NCI-H146 (cell line): ENCODE measurements at places on chromosomes 5 and 9.
A peak's percentile ranks its signal among the peaks of the same experiment; 100 is the strongest.

- DNase-seq: no peak
Observed at GRCh38 chr9:20873240-20873865, 158.1 kb downstream of the HACD4 start.

- DNase-seq: no peak
Observed at GRCh38 chr9:3475300-3476020, 50.3 kb downstream of the RFX3 start.

DNA sequence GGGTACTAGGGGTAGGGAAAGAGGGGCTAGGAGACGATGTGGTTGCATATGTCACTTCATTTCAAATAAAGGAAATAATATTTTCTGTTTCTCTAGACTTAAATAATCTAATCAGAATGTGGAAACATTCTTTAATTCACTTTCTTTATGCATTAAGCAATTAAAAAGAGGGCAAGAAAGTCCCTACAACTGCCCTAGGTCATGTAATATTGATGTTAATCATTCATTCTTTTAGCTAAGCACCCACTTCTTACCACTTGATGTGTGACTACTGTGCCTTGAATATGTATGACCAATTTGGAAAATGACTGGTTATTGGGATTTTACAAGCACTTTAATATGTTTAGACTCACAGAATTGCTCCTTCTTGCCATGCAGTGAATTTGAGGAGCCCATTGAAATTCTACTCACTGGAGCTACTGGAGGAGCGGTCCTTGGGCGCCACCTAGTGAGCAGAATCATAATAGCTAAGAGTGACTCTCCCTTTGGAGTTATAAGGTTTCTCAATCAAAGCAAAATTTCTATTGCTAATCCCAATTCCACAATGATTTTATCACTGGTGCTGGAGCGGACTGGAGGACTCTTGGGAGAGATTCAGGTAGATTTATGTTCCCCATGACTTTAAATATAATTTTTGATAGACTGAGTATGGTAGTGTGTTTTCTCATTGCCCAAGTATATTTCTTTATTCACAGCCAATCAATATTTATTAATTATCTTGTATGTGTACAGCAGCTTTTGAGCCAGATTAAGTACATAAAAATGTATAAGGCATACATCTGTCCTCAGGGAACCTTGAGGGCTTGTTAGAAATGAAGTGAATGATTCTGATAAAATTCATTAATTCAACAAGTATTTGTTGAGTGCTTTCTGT is 225.1 kb downstream of the ADGRV1 start:
- peak; percentile 35 for DNase-seq

DNA sequence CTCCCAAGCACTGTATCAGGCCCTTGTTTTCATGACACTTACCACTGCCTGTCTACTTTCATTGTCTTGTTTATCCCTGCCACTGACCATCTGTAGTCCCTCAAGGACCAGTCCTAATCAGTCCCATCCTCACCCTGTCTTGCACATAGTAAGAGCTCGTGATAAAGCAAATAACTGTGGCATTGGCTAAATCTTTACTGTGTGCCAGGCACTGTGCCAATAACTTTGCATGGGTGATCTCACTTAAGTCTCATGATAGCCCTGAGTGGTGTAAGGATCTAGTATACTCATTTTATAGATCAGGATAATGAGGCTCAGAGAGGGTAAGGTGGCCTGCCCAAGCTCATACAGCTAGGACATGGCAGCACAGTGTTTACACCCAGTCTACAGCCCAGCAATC is 5.6 kb downstream of the CDX1 start:
- no peak for DNase-seq

DNA sequence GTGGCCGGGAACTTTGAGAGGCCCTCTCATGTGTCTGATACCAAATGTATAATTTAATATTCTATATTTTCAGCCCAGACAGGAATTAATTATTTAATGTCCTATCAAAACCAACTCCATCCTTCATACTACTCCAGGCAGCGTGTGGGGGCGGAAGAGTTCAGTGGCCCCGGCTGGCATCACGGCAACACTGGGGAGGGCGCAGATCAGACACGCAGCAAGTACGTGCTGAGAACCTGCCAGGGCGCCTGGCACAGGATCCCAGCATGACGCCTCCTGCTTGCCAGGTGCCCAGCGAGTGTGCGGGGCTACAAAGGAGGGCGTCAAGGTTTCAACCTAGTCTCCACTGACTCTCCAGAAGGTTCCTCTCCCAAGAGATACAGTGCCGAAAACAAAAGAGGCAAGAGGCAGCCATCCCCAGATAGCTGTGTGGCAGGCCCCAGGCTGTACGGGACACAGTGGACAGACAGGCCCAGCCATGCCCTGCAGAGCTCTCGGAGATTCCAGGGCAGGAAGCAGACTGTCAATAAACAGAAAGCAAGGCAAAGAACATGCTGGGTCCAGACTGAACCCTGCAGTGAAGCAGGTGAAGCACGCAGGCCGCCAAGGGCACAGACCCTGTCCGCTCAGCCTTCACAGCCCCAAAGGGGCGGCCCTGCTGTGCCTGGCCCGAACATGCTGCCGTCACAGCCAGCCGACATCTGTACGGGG is 110.3 kb downstream of the VAV2 start:
- DNase-seq: no peak

DNA sequence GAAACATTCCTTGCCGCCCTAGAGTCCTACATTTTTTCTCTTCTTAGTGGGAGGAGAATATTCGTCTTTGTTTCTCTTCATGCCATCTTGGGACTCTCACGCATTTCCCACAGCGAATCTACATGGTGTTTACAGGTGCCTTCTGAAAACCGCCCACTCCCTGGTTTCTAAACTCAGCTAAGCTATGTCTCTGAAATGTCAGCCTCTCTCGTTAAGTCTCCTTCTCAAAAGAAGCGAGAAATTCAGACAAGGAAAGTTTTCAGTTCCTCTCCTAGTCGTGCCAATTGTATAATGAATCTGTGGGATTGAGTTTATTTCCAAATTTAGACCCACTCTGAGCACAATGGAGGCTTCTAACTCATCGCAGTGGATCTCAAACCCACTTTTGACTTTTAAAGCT is 186.8 kb upstream of the NFIB start:
- DNase-seq: no peak

GRCh38 chr5:72224946-72225463 is 95.0 kb downstream of the MRPS27 start:
- no peak for DNase-seq

DNA sequence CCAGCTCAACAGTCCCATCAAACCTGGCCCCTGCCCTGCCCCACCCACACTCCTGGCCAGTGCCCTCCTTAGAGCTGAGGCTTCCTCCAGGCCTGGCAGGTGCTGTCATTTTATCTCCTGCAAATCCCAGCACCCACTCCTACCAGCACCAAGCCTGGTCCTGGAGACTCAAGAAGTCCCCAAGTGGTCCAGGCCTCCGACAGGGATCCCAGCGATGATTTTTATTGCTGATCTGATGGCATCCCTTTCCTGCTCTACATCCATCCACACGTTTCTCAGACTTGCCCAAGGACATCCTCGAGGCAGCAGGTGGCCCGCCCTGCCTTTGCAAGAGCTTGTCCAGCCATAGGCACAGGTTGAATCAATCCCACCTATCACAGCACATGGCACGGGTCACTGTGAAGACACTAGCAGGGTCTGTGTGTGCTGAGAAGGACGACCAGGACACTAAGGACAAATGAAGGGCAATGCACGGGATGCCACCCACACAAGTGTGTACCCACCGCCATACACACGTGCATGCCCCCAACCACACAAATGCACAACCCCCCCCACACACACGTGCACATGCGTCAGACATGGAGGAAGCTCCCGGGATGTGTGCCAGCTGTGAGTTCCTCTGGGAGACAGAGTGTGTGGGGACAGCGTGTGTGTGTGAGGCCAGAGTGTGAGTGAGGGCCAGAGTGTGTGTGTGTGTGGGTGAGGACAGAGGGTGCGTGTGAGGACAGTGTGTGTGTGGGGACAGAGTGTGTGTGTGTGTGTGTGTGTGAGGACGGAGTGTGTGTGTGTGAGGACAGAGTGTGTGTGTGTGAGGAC is 62.4 kb upstream of the UBAC1 start:
- DNase-seq: no peak

GRCh38 chr9:27519466-27520465 is 4.3 kb upstream of the IFNK start:
- DNase-seq: no peak

- DNase-seq: no peak
Observed at GRCh38 chr9:89450213-89450612, 47.7 kb downstream of the SEMA4D start.

GRCh38 chr5:36161361-36161760 is 9.4 kb downstream of the SKP2 start:
- DNase-seq: no peak
